ENCODE measurements at places on chromosomes 7 and 10.
A peak's percentile ranks its signal among the peaks of the same experiment; 100 is the strongest.

DNA sequence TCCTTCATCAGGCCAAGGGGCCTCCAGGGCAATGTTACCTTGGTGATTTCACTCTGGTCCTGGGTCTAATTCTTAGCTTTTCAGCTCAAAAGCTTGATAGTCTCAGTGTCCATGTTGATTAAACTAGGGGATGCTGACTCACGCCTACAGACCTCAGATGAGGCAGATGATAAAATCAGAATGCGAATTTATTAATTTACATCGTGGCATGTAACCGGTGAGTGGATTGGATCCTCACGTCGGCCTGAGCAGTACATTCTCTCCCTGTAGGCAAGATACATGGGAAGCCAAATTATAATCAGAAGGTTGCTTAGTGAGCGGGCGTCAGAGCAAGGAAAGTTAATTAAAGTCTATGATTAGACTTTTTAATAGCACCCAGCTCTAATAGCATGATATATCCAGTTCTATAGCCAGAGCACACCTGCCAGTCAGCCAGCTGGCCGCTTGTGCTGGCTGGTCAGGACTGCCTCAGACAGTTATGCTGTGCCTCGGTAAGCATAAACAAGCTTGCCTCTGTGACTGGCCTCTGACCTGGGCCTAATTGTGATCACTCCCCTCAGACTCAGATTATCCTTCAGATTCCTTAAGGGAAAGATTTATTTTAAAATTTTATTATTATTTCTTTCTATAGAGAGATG is 20.2 kb upstream of the CPA5 start:
- DNase-seq: no peak

DNA sequence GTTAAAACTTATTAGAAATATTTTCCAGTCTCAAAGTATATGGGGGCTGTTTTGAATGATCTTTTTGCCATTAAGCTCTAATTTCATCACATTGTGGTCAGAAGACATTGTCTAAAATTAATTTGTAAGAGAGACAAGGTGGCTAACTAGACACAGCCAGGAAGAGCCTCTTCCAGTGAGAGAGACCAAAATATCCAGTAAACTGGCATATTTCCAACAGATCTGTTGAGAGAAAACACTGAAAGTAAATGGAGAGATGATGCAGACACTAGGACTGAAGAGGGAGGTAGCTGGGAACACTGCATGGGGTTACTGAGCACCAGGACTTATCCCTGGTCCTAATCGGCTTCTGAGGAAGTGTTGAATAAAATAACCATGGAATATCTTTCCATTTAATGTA is 101.5 kb upstream of the TAS2R16 start:
- no peak for DNase-seq

- DNase-seq: peak; percentile 19
Measured at GRCh38 chr10:132232023-132232951, 45.5 kb downstream of the DPYSL4 start.

- no peak for DNase-seq
Measured at GRCh38 chr10:21363092-21363730, 162.3 kb downstream of the SKIDA1 start.

- no peak for DNase-seq
Measured at GRCh38 chr7:18157233-18157632, 129.6 kb upstream of the PRPS1L1 start.

DNA sequence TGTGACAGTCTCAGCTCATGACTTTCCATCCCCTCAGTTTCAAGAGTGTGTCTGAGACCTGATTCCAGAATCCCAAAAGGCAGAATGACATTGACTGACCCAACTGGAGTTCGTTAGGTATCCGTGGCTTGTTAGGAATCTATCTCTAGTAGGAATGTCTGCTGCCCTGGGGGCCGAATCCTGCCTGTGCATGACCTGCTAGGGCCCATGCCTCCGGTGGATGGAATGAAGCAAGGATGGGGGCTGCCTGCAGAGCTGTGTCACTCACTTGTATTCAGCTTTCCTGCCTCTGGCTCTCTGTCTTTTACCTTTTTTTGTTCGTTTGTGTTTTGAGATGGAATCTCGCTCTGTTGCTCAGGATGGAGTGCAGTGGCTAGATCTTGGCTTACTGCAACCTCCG is 129.5 kb downstream of the SDK1 start:
- no peak for DNase-seq

GRCh38 chr10:82826132-82826531 is 951.1 kb downstream of the NRG3 start:
- DNase-seq: no peak

GRCh38 chr10:131865223-131865917 is 35.4 kb upstream of the PPP2R2D start:
- DNase-seq: no peak

- no peak for DNase-seq
Measured at GRCh38 chr7:6121141-6121540, 90.0 kb downstream of the ANKRD61 start.

DNA sequence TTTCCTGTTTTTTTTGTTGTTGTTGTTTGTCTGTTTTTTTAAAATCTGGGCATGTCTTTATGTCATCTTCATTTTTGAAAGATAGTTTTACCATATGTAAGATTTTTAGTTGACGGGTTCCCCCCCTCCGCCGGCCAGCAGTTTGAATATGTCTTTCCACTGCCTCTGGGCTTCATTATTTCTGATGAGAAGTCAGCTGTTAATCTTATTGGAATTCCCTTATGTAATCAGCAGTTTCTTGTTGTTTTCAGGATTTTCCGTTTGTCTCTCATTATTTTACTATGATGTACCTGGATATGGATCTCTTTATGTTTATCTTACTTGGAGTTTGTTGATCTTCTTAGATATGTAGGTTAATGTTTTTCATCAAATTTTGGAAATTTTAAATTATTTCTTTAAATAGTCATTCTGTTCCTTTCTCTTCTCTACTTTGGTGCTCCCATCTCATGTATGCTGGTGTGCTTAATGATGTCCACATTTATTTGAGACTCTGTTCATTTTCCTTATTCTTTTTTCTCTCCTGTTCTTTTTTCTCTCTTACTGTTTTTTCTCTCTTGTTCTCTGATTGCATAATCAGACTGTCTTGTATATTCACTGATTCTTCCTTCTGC is 9.7 kb downstream of the EXOC6 start:
- DNase-seq: no peak

GRCh38 chr7:2546776-2547586 is 8.3 kb downstream of the BRAT1 start:
- no peak for DNase-seq

GRCh38 chr10:811379-812175 is 119.9 kb downstream of the LARP4B start:
- DNase-seq: no peak

GRCh38 chr10:69901628-69902505 is 100.2 kb downstream of the COL13A1 start:
- DNase-seq: no peak

DNA sequence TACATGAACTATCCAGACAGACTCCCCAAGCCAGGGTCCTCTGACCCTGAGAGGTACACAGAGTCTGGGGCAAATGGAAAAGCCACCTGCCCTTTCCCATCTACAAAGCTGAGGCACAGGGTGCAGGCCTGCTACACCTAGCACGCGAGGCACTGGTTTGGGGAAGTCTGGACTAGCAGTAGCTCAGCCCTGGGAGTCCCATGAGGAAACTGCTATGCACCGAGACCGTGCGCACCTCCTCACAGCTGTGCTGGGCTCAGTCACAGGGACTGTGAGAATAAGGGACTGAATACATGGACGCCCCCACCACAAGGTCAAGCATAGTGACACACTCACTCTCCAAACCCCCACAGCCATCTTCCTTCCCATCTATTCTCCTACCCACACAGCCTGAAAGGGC is 8.2 kb downstream of the MAT1A start:
- DNase-seq: no peak

GRCh38 chr7:6494365-6494764 is 46.6 kb upstream of the DAGLB start:
- DNase-seq: no peak

DNA sequence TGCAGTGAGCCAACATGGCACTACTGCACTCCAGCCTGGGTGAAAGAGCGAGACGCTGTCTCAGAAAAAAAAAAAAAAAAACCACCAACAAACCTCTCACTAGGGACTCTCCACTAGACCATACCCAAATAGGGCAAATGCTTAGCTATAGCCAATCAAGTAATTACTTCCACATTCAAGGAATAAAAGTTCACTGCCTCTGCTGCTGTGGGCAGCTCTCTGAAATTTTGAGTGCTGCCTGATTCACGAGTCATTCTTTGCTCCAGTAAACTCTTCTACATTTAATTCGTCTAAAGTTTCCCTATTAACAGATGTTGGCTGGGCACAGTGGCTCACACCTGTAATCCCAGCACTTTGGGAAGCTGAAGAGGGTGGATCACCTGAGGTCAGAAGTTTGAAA is 4.7 kb upstream of the NRBF2 start:
- DNase-seq: no peak

DNA sequence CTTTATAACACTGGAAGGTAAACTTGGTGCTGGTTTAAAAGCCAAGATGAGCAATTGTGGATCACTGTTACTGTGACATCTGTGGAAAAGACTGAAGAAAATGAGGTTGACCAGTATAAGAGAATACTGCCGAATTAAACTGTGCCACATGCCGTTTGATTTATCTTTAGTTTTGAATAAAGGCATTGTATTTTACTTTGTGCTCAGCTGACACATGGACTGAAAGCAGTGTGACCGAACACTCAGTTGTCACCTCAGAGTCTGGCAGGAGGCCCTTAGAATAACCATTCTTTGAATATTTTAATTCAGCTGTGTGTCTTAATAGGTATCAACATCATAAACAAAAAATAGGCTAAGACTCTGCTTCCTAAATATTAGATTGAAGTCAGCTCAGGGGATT is 133.7 kb upstream of the GJD4 start:
- DNase-seq: no peak

DNA sequence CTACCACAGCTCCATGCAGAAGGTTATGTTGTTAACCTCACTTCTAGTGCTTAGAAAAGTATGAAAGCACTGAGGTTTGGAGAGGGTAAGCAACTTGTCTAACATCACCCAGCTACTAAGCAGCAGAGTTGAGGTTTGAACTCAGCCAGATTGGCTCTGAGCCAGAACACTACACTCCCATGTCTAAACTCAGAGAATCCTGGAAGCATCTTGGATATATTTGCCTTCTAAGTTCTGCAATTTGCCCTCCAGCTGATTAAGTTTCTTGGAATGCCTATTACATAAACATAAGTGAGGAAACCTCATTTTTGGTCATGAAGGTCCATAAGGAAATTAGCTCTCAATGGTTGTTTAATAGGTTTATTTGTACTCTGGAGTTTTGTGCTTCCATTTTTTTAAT is 78.1 kb upstream of the PHYHIPL start:
- no peak for DNase-seq

- no peak for DNase-seq
Measured at GRCh38 chr7:128194533-128195282, 46.4 kb upstream of the LEP start.

DNA sequence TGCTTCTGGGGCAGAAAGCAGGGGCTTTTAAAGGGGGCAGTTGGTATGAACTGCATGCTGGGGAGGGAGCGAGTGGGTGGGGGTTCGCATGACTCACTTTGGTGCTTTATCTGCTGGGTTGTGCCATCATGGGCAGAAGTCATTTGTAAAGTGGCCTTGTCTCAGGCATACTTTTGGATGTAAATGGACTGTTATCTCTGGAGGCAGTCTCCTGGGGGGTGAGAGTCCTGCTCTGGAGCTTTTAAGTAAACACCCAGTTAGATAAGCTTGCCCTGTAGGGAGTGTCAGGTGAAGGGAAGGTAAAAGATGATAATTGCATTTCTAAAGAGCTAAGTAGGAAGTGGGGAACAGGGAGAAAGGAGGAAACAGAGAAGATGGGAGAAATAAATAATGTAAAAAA is 1.6 kb upstream of the GSTO1 start:
- no peak for DNase-seq

- DNase-seq: no peak
Measured at GRCh38 chr10:78907551-78908211, 161.1 kb upstream of the ZMIZ1 start.

GRCh38 chr7:140694592-140694991 is 1.9 kb upstream of the NDUFB2 start:
- DNase-seq: no peak

DNA sequence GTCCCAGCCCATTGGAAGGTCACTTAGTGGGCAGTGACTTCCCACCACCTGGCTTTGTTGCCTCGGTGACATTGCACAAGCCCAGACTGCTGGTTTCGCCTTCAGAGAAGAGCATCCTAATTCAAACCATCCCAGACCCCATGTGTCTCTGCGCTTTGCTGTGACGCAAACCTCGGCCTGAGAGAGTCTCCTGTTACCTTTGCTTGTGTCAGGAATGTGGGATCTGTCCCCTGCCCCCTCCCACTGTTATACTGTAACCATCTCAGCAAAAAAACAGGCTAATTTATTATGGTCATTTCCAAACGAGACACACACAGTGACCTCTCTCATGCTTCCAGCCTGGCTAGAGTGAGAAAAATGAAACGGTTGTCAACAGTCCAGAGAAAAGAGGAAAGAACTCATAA is 25.0 kb upstream of the AQP1 start:
- DNase-seq: no peak

DNA sequence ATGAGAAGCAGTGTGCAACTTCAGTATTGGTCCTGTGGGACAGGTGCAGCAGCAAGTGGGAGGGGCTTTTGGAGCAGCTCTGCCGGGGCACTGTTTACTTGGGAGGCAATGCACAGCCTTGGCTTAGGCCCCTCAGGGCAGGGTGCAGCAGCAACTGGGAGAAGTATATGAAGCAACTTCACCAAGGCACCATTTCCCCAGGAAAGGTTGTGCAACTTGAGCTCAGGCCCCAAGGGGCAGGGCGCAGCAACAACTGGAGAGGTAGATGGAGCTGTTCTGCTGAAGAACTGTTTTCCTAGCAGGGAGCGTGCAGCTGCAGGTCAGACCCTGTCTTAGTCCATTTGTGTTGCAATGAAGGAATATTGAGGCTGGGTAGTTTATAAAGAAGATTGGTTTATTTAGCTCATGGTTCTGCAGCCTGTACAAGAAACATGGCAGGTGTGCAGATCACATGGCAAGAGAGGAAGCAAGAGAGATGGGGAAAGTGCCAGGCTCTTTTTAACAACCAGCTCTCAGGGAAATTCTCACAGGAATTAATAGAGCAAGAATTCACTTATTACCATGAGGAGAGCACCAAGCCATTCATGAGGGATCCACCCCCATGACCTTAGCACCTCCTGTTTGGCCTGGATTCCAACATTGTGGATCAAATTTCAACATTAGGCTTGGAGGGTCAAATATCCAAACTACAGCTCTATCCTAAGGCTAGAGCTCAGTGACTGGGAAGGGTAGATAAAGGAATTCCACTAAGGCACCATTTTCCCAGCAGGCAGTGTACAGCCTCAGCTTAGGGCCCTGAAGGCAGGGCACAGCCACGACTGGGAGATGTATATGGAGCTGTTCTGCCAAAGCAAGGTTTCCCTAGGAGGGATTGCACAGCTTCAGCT is 10.9 kb downstream of the GPR141 start:
- DNase-seq: no peak

Measured in activated T-helper 2 cell treated with anti-CD3 and anti-CD28 coated beads, Interferon-gamma antibody, Interleukin-2, Interleukin-4, amounts not matched to agents 10 μg/mL and 5 μg/mL and 100 μg/mL, durations not matched to agents 14 hours and 24 hours and 36 hours (primary cell).